ENCODE measurements at places on chromosomes 12 and 14.

- DNase-seq, result no peak
Measured at GRCh38 chr12:98653866-98654493, 8.9 kb downstream of the APAF1 start.

DNA sequence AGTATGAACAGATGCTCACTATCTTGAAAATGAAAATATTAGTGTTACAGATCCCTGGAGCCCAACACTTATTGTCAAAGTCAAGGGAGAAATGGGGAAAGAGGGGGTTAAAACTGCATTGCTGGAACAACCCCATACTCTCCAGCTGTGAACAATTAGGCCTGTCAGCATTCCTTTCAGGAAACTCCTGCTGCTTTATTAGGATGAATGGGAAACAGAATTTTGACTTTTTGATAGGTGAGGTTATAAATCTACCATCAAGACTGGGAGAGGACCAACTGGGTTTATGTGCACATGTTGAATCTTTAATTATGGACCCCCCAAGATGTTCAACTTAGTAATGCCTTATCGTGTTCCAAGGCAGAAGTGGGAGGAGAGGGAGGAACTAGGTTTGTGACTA, 85.0 kb downstream of the TMTC1 start:
- DNase-seq, result no peak

DNA sequence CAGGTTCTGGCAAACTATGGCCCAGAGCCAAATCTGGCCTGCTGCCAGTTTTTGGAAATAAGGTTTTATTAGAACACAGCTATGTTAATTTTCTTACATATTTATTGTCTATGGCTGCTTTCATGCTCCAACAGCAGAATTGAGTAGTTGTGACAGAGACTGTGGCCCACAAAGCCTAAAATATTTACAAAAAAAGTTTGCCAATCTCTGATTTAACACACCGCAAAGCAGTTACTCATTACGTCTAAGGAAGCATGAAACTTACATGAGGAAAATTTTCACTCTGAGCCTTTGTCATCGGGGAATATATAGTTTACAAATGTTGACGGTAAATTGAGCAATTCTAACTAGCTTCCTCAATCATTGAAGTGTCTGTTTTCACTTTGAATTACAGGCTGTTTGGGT, 96.5 kb downstream of the UNC79 start:
- DNase-seq, result no peak

DNA sequence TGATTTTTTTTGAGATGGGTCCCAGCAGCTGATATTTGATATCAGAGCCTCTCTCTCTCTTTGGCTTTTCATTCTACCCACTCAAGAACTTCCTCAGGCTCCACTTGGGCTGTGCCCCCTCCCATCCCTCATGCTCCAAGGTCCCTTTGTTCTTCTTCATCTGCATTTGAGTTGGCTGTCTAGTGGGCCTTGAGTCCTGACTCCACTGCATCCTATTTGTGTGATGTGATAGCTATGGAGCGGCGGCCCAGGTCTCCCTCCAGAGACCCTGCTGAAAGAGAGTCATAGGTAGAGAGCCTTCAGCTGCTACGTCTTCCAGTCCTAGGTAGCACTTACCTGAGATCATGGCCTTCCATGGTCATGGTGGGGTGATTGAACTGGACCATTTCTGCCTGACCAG, 123.1 kb upstream of the VRK1 start:
- no peak for DNase-seq

- DNase-seq, result peak; percentile 90
Measured at GRCh38 chr12:106136263-106136662, 2.5 kb downstream of the NUAK1 start.

- DNase-seq, result no peak
Measured at GRCh38 chr14:99590746-99591555, 13.1 kb downstream of the CCDC85C start.

Data from kidney (tissue), 22 donors.